ENCODE measurements at places on chromosomes 5 and 9.

DNA sequence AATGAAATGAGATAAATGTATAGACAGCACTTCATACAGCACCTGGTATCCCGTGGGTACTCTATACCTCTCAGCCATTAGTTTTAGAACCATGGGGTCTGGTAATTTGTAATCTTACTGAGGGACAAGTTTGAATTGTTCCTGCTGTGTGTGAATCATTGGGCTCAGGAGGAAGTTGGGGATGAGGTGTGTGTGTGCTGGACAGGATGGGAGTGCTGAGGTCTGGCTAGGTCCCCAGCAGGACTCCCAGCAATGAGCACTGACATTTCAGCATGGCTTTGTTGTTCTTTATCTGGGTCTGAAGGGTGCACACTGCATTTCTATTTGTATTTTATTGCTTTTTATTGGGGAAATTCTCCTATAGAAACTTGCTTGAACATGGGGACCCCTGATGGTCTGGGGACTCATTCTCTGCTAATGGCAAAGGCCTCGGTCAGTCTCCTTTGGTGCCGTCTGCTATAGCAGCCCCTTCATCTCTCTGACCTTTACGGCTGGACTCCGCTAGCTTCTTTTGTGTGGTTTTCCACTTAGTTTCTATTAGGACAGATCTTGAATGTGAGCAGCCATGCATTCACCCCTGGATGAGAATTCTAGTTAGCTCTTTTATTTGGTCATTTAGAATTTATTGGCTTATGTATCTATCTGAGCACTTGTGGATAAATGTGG lies 98.1 kb downstream of the SREK1 start:
- DNase-seq, result no peak

DNA sequence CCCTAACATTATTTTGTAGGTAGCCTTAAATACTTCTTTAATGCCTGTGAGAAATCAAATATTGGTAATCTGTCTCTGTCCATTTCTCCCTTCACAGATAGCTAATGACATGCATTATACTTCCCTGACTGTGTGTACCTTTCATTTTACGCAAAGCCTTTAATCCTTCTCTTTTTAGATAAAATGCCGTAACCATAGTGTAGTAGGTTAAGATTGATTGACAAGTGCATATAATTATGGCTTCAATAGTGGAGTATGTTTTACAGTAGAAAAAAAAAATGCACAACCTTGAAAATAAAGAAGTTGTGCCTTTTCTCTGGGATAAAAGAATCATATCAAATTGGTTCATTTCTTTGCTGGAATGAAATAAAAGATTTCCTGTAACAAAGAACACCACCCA lies 559.6 kb upstream of the GRAMD2B start:
- DNase-seq, result no peak

GRCh38 chr9:132986640-132987620 lies 8.4 kb downstream of the GFI1B start:
- DNase-seq, result no peak

- DNase-seq, result no peak
These were observed 153.0 kb upstream of the SLC24A2 start for GRCh38 chr9:19941874-19942273.

GRCh38 chr9:72882117-72882775 lies 70.6 kb downstream of the ALDH1A1 start:
- no peak for DNase-seq

- no peak for DNase-seq
These were observed 436.5 kb upstream of the SLC30A5 start for GRCh38 chr5:68657055-68657961.

DNA sequence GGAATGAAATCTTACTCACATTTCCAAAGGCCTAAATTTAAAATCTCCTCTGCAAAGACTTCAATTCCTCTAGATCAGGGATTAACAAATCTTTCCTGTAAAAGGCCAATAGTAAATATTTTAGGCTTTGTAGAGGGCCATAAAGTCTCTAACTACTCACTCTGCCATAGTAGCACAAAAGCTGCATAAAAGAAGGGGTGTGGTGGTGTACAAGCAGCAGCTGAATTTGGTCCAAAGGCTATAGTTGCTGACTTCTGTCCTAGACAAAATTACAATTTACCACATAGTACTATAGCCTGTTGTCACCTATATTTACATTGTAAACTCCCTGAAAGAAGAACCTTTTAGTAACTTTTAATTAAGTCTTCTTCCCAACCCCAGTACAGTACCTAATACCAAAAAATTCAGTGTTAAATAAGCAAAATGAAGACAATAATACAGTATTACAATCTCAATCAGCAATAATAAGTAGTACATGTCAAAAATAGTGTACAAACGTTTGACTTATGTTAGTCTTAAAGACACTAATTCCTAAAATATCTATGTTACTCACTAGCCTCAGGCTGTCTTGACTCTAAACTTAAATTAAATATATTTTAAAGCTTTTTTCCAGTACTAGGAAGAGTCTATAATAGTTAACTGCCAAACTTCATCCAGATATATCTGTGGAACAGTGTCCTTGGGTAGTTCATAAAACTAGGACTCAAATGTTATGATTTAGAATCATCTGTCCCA lies 6.9 kb downstream of the CETN3 start:
- no peak for DNase-seq

Data from AG09319 (cell line).